ENCODE measurements at places on chromosomes 3 and 15. TPM values are rescaled to one million over a fixed set of nuclear protein-coding genes. Genes with fewer than 3 reads are reported as not detected.

DNA sequence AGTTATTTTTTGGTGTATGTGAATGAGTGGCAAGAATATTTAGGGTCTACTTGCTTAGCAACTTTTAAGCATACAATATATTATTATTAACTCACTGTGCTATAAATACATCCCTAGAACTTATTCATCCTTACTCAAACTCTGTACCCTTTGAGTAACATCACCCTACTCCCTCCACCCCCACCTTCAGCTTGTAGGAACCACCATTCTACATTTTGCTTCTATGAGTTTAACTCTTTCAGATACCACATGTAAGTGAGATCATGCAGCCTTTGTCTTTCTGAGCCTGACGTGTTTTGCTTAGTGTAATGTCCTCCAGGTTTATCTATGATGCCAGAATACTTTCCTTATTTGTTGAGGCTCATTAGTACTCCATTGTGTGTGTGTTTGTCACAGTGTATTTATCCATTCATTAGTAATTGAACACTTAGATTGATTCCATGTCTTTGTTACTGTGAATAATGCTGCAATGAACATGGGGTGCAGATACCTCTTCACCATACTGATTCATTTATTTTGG is 526.9 kb downstream of the PYDC2 start:
- DNase-seq: no peak

- no peak for DNase-seq
These were observed 26.3 kb downstream of the SRGAP3 start for GRCh38 chr3:9222956-9223639.

DNA sequence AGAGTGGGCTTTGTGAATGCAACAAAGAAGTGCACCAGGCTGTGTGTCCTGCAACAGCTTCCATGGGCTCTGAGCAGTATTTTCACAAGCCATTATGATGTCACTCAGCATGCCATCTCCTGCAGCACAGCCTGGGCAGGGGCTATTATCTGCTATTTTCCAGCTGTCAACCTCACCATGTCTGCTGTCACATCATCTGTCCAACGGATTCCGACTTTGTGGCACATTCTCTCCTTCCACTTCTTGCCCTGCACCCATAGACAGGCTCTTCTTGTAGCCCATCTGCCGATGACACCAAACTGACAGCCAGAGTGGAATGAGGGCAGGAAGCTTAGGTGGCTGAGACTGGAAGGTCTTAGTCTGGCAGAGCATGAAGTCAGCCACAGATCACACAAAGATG is 691.9 kb downstream of the NTRK3 start:
- DNase-seq: no peak

DNA sequence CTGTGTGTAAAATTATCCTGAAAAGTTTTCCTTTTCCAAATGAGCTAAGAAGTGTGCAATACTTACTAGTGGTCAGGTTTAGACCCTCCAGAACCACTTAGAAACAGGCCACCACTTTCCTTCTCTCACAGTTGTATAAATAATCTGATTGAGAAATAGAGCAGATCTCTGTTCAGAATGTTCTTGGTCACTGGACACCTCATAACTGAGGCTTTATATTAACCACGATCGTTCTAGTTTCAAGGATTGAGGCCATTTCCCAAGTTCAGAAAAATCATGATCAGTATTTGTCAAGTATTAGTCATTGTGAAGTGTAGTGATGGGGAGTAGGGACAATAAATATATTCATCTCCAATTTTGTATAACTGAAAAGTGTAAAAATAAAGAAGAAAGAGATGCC is 1.0 kb upstream of the MAP3K13 start:
- DNase-seq: peak; percentile 92

SELENOS gene
- 58.7 TPM for total RNA-seq

All from LHCN-M2 (cell line).